ENCODE measurements at places on chromosomes 7 and 10.
A peak's percentile ranks its signal among the peaks of the same experiment; 100 is the strongest.

DNA sequence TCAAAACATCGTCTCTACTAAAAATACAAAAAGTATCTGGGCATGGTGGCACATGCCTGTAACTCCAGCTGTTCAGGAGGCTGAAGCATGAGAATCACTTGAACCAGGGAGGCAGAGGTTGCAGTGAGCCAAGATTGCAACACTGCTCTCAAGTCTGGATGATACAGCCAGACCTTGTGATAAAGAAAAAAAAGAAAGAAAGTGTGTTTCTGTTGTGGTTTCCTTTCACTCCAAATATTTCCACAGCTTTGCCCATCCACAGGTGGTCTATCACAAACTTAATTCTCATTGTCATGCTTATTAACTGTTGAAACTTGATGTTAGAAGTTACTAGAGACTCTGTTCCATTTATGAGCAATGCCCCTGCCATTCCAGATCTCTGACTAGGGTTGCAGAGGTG lies 316.0 kb upstream of the SEMA3C start:
- DNase-seq, result no peak

GRCh38 chr10:88731296-88731695 lies 25.2 kb downstream of the LIPK start:
- DNase-seq, result no peak

DNA sequence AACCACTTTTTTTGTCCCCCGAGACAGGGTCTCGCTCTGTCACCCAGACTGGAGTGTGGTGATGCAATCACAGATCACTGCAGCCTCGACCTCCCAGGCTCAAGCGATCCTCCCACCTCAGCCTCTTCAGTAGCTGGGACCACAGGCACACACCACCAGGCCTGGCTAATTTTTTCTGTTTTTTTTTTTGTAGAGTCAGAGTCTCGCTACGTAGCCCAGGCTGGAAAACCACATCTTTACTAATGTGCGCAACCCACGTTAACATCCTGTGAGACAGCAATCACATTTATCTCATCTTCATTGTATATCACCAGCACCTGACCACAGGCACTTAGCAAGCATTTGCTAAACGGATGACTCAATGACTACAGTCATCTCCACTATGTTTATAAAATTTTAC lies 77.8 kb upstream of the ATP6V0A4 start:
- no peak for DNase-seq

GRCh38 chr10:122152544-122152943 lies 118.6 kb upstream of the BTBD16 start:
- no peak for DNase-seq

- DNase-seq, result no peak
These were observed 22.2 kb upstream of the BAIAP2L1 start for GRCh38 chr7:98423043-98423442.

DNA sequence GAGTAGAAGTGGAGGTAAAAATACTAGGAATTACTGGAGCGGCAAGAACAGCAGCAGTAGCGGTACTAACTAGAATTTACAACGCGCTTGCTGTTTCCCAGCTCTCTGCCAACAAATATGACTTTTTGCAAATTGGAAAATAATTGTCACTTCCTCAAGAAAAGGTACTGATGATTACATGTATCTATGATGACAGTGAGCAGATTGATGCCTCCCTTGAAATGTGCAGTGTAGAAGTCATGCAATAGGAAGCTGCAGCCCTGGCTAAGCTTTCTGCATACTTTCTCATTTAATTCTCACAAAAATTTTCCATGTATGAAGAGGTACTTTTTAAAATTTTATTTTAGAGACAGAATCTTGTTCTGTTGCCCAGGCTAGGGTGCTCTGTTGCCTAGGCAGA lies 49.9 kb downstream of the ANK3 start:
- DNase-seq, result no peak

DNA sequence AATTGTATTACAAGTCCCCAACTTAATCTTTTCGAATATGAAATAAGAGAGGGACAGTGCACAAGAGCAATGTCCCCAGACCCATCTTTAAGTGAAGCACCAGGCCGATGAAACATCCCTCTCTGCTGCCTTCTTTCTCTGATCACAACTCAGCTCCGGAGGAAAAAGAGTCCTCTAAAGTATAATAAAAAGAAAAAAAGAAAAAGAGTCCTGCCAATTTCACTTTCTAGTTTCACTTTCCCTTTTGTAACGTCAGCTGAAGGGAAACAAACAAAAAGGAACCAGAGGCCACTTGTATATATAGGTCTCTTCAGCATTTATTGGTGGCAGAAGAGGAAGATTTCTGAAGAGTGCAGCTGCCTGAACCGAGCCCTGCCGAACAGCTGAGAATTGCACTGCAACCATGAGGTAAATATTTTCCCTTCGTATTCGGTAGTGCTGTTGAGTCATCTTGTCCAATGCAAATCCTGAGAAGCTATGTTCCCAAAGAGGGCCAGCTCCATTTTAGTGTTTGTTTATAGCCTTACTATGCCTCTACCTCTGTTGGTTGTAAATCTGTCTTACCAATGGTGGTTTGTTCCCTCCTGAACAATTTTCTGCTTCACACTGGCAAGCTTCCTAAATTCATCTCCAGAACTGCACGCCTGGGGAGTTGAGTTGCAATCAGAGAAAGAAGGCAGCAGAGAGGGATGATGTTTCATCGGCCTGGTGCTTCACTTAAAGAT lies at the start of gene IFIT2:
TSS of gene IFIT2 (plus strand) at position 326 of the 725 bp plus-strand sequence. CDS start at position 404, 78 bp downstream.
- DNase-seq, result peak; percentile 19

GRCh38 chr7:157817944-157818700 lies 481.3 kb downstream of the DNAJB6 start:
- no peak for DNase-seq

DNA sequence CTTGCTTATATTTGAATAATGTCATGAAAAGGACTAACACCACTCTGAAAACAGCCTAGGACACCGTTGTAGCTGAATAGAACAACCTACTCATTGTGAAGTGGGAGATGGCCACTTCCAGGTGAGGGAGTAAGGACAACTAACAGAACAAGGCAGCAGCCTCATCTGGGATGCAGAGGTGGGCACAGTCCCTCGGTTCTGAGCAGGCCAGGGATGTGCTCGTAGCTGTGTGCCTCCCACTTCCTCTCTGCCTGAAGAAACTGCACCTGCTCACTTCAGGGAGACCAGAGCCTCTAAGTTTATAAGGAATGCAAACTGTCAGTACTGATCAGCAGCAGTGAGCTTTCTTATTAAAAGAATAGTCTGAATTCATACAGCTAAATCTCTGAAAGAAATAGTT lies 2.5 kb downstream of the VSTM4 start:
- no peak for DNase-seq

GRCh38 chr10:118841881-118842605 lies 87.3 kb upstream of the CACUL1 start:
- DNase-seq, result no peak

DNA sequence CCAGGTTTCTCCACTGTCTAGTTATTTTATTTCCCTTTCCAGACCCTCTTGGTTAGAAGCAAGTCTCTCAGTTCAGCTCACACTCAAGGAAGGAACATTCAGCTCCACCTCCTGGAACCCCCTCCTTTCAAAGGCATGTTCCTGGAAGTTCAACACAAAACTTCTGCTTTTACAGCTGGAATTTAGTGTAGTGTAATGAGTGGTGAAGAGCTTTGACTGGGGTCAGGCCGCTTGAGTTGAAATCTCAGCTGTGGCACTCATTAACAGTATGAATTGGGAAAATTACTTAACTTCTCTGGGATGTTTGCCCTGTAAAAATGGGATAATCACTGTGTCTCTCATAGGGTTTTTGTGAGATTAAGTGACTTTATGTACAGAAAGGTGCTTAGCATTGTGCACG lies 91.7 kb downstream of the TMEM178B start:
- DNase-seq, result no peak

DNA sequence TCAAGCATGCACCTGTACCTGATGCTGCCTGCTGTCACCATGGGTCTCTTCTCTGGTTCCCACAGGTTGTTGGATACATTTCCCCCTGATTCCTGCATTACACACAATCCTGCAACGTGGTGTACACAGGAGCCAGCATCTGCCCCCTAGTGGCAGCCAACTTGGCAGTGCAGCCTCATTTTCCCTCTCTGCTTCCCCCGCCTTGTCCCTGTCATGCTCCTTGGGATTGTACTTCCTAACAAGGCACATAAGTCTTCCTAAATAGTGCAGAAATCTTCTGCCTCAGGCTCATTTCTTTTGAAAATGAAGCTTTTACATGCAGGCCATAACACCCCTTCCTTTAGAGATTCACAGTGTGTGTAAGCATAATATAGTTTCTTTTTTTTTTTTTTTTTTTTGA lies 387.5 kb downstream of the CCSER2 start:
- no peak for DNase-seq

GRCh38 chr7:69402696-69403095 lies 195.6 kb upstream of the AUTS2 start:
- DNase-seq, result no peak

DNA sequence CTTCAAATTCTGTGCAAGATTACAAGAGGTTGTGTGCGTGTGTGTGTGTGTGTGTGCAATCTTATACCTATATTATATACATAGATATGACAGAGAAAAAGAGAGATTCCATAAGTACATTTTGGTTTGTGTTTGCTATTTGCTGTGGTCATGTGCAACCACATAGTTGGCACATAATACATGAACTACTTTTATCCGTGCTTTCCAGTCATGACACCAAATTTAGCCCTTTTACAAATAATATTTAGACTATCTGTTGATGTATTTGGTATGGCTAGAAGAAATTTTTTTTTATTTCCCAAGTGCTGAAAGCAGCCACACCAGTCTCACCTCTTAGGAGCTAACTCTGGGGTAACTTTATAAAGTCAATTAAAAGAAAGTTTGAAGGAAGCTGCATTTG lies 63.5 kb upstream of the EGFR start:
- DNase-seq, result no peak

DNA sequence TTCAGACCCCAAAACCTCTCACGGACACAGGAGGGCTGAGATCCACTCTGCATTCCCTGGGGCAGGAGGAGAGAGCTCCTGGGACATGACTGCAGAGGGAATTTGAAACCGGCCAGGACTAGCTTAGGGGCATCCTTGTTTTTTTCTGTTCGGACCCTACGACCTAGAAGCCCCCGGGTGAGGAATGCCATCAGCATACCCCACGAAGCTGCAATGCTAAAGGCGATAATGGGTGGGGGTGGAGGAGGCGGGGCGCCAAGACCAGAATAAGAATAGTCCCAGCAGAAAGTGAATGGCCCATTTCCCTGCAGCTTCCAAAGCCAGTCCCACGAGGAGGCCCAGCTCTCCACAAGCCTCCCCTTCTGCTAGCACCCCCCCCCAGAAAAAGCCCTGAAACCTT lies 4.0 kb downstream of the PDGFA start:
- DNase-seq, result no peak

DNA sequence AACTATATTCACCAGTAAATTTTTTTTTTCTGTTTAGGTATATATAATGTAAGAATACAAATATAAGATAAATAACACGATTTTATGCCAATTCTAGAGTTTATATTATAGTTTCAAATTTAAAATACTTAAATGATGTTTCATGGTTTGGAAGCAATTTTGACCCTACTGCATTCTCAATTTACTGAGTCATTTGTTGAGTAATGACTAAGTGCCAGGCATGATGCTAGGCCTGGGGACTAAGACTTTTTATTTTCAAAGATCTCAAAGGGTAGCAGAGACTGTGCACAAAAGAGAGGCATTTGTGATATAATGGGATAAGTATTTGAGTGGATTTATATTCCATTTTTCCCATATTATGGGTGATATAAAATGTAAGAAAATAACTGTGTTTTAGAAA lies 78.9 kb upstream of the SMIM30 start:
- no peak for DNase-seq

DNA sequence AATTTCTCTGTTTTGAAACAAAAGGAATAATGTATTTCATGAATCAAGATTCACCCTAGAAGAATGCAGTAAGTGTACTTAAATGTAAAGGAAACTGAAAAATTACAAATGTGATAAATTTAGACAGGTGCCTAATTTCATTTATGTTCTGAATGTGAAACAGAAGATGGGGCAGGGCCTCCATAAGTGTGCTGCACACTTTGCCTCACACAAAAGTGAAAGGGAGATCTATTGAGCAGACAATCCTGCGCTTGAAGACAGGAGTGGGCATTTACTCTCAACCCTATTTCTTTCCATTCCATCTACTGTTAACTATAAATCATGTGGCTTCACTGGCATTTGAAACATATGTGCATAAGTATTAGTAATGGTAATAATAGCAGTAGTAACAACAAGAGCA lies 36.2 kb downstream of the GNG11 start:
- DNase-seq, result no peak

- DNase-seq, result no peak
These were observed 99.9 kb upstream of the SKAP2 start for GRCh38 chr7:26964156-26964808.

- no peak for DNase-seq
These were observed 33.6 kb downstream of the WIPF3 start for GRCh38 chr7:29839921-29840320.

GRCh38 chr10:70528741-70529362 lies 50.3 kb downstream of the PALD1 start:
- DNase-seq, result no peak

DNA sequence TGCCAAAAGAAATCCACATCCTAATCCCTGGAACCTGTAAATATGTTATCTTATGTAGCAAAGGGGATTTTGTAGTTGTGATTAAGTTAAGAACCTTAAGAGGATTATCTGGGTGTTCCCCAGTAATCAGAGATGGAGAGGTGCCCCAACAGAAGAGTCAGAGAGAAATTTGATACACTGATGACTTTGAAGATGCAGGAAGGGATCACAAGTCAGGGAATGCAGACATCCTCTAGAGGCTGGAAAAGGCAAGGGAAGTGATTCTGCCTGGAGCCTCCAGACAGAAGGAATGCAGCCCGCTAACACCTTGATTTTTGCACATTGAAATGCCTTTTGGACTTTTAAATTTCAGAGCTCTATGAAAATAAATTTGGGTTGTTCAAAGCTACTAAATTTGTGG lies 531.7 kb downstream of the DNAJB9 start:
- DNase-seq, result no peak

GRCh38 chr10:8053446-8054243 lies 843 bp upstream of the GATA3 start:
- DNase-seq, result peak; percentile 62

DNA sequence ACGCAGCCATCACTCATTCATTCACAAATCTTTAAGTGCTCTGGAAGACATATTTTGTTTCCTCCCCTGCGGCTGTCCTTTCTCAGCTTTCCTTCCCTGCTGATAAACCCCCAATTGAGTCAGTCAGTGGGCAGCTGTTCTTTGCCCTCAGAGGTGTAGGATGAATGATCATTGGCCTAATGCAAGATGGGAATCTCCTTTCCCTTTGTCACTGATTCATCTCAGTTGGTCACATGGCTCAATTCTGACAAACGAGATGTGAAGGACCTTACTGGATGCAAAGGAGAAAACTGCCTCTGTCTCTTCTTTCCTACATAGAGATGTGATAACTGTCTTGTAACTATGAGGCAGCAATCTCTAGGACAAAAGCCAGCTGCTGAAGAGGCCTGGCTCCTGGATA lies 44.6 kb downstream of the COL28A1 start:
- DNase-seq, result no peak

GRCh38 chr7:65731562-65732035 lies 141.3 kb upstream of the VKORC1L1 start:
- DNase-seq, result no peak

Measured in pulmonary artery endothelial cell (primary cell).